ENCODE measurements at places on chromosomes 6 and 20. TPM values are rescaled to one million over a fixed set of nuclear protein-coding genes. Genes with fewer than 3 reads are reported as not detected.

Gene TGM3
- 0.04 TPM for polyA plus RNA-seq

Gene MAFB
- 2.0 TPM for polyA plus RNA-seq

Gene CTNNBL1
- 40.7 TPM for polyA plus RNA-seq

Gene COL20A1
- polyA plus RNA-seq, result not detected

Gene ILRUN
- polyA plus RNA-seq, result 150 TPM

Gene ASIP
- polyA plus RNA-seq, result 0.75 TPM

Gene C6orf163
- polyA plus RNA-seq, result 2.5 TPM

Gene HLA-DOB
- polyA plus RNA-seq, result 0.30 TPM

Gene BICRAL
- polyA plus RNA-seq, result 6.0 TPM

Gene KLHDC3
- 112 TPM for polyA plus RNA-seq

Gene POU3F2
- not detected for polyA plus RNA-seq

Gene RIPPLY2
- polyA plus RNA-seq, result not detected

Gene LRRC1
- 2.5 TPM for polyA plus RNA-seq

Gene NOX3
- not detected for polyA plus RNA-seq

Gene NPBWR2
- polyA plus RNA-seq, result not detected

Gene CALHM4
- polyA plus RNA-seq, result not detected

Gene ZSCAN12
- 2.2 TPM for polyA plus RNA-seq

Gene RHAG
- polyA plus RNA-seq, result 0.22 TPM

Gene STAU1
- 43.9 TPM for polyA plus RNA-seq

Gene PPP1R14C
- 64.6 TPM for polyA plus RNA-seq

Gene LZTS3
- polyA plus RNA-seq, result 9.0 TPM

Gene DUSP15
- 0.68 TPM for polyA plus RNA-seq
